ENCODE measurements at places on chromosomes 11 and 22.
A peak's percentile ranks its signal among the peaks of the same experiment; 100 is the strongest.

DNA sequence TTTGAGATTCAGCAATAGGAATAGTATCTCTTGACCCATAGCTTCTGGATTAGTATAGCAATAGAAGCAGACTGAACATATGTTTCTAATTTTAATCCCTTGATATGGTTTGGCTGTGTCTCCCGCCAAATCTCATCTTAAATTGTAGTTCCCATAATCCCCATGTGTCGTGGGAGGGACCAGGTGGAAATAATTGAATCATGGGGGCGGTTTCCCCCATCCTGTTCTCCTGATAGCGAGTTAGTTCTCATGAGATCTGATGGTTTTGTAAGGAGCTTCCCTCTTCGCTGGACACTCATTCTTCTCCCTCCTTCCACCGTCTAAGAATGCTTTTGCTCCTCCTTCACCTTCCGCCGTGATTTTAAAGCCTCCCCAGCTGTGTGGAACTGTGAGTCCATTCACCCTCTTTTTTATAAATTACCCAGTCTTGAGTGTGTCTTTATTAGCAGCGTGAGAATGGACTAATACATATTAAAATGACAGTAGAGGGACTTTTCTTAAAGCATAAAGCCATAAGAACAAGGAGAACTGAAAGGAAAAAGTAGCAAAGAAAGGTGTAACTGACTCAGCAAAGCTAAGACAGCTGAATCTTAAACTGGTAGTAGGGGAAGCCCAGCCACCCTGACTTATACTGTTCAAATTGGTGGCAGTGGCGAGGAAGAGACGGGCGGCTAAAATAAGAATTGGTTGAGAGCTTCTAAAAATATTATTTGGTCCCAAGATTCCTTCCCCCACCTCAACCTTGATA lies 20.3 kb upstream of the SLN start:
- no peak for DNase-seq

- no peak for DNase-seq
Observed at GRCh38 chr11:120132645-120133185, 5.2 kb downstream of the TRIM29 start.

DNA sequence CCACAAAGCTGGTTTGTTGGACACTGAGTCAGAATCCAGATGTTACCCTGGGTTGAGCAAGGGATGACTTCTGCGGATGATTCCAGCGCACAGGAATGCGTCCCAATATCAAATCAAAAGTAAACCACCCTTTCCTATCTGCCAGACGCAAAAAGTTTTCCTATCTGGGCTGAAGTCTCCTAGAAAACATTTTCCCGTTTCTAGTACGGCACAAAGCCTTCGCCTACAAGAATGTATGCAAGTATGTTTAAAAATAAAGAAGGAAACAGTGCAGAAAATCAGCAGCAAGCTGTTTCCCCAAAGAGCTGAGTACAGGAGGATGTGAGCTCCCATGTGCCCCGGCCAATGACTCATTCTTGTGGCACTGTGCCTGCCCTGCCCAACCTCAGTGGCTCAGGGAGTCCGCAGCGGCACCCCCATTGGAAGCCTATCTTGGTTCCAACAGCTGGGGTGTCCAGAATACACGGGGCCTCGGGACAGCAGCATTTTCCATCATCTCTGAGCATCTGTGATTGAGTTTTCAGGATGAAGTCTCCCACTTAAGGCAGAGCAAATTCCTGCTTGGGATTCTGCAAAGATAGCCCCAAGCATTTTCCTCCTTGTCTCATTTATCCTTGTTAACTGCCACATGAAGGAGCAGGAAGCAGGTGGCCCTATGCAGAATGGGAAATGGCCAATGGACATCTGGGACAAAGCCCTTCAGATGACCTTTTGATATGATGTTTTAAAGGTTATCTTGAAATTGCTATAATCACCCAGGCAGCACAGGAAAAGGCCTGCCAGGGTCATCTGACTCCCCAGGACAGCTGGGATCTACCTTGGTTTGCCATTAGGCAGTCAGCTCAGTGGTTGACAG lies 17.5 kb downstream of the KCNJ5 start:
- no peak for DNase-seq

GRCh38 chr11:83119216-83119615 lies 37.7 kb upstream of the PCF11 start:
- DNase-seq: no peak

- DNase-seq: no peak
Observed at GRCh38 chr11:73318501-73319011, 10.5 kb downstream of the ARHGEF17 start.

DNA sequence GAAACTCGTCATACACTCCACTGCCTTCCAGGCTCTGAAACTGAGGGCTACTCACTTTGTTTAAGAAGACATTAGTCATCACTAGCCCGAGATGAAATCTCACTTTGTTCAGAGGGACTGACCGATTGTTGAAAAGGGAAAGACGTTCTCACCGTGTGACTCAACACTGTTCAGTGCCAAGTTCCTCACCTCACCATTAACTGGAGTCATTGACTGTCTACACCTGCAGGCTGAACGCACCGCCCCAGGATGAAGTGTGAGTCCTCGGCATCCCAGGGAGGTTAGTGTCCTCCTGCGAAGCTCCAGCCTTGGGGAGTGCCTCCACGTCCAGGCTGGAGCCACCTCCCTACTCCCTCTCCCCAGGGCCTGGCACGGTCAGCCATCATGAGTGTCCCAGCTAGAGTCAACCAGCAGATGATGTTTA lies 30.4 kb downstream of the FADD start:
- no peak for DNase-seq

GRCh38 chr11:57812634-57813033 lies 51.0 kb downstream of the CTNND1 start:
- DNase-seq: no peak

DNA sequence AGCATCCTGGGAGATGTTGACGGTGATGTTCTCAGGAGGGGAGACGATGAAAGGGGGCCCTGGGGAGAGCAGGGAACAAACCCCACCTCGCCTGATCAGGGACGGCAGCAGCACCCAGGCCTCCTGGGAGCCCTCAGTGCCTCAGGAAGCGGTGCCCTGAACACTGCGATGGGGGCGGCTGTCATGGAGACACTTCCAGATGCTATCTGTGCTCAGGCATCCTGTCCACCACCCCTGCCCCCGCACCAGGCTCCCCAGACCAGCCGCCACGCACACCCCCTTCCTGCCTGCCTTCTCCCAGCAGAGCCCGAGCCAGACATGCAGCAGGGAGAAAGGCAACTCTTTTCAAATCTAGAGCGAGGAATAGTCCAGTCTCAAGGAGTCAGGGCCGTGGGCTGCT lies 20.6 kb downstream of the IGSF9B start:
- DNase-seq: no peak

- DNase-seq: no peak
Observed at GRCh38 chr11:802018-802617, 2.9 kb downstream of the PIDD1 start.

GRCh38 chr22:40240160-40240559 lies 62.4 kb downstream of the TNRC6B start:
- no peak for DNase-seq

DNA sequence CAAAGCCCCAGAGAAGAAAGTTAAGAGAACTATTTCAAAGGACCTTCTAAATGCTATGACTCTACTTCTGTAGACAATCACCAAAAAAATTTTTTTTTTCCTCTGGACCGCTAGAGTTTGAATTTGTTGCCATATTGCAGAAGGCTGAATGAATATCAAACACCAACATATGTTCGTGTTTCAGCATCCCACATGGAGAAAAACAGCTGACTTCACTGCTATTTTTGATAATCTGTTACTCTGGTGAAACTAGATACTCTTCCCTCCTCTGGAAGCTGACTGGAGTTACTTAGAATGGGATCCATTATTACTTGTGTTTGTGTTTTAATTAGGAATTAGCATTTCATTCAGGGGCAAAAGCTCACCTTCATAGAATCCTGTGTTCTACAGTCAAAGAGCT lies 447.0 kb downstream of the AASDHPPT start:
- no peak for DNase-seq

DNA sequence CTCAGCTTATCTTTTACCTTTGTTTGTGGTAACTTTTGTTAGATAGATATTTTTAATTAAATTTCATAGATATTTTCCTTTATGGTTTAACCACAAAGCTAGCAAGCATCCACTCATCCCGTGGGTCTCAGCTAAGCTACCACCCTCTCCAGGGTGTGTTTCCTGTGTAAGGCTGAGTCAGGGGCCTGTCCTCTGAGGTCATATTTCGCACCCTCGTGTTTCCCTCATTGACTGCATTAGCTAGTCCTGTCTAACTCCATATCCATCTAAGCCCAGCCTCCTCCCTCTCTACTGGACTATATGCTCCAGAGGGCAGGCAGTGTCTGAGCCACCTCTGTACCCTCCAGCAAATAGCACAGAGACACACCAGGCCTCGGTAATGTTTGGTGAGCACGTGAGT lies 16.7 kb downstream of the XRRA1 start:
- DNase-seq: no peak

DNA sequence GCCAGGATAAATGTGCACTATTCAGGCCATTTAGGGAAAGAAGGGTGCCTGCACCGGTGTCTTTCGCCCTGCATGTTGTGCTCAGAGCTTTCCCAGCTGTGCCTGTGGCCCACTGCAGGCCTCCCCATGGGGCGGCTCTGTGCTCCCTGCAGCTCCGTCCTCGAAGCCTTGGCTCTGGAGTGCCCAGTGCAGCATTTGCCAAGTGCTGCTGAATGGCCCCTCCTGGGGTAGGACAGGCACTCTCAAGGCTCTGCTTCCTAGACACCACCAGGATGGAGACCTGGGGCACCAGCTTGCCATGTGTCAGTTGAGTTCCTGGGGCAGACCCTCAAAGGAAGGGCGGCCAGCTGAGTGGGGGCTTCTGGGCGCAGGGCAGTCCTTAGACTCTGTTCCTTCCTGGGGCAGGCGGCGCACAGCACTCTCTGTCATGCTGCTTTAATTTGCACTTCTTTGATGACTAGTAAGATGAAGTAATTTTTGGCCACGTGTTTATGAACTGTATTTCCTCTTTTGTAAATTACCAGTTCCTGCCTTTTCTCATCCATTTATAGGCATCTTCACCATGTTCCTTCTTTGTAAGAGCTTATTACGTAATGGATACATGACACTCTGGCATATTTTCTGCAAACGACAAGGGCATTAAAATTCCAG lies 32.1 kb upstream of the GNB1L start:
- no peak for DNase-seq

- DNase-seq: no peak
Observed at GRCh38 chr11:44949160-44950030, 1.3 kb downstream of the TP53I11 start.

DNA sequence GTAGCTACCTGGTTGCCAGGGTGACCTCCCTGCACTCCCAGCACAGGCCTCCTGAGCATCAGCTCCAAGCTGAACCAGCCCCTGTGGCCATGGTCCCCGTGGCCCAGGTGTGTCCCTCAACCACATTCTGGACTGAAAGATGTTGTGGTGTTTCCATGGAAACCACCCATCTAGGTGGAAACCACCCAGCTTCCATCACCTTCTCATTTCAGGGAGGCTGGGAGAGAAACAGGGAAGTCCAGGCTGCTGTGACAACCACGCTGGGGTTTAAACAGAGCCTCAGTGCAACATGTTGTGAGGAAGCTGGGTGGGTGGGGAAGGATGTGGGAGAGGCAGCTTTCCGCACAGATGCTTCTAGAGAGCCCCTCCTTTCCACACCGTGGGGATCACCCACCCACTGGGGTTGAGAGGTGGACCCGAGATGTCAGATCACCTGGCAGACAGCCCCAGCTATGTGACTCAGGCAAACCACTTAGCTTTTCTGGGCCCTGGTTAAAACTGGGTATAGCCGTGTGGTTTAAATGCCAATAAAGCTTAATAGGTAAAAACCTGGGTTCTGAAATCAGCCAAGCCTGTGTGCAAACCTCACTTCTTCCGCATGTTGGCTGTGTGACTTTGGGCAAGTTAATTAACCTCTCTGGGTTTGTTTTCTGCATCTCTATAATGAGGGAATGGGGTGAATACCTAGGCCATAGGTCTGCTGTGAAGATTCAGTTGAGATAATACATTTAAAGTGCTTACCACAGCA lies 46.4 kb downstream of the CD82 start:
- peak; percentile 56 for DNase-seq

GRCh38 chr11:100403816-100404215 lies 283.3 kb upstream of the ARHGAP42 start:
- no peak for DNase-seq

GRCh38 chr11:118396097-118396501 lies 5.3 kb upstream of the ATP5MG start:
- no peak for DNase-seq

DNA sequence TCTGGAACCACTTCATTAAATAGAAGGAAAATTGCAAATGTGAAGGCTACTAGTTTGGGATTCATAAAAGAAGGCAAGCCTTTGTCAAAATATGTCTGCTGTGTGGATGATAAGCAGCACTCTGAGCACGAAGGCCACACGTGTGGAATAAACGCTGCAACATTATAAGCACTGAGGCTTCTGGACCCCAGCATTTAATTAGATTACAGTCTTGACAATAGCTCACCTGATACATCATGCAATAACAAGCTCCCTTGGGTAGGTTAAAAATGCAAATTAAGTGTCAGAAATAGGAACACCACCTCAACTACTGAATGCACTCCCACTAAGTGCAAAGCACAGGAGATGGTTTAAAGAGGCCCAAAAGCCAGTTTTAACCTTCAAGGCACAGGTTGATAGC lies 179.3 kb downstream of the LARGE1 start:
- DNase-seq: no peak

- no peak for DNase-seq
Observed at GRCh38 chr11:132125988-132126871, 755.8 kb downstream of the NTM start.

DNA sequence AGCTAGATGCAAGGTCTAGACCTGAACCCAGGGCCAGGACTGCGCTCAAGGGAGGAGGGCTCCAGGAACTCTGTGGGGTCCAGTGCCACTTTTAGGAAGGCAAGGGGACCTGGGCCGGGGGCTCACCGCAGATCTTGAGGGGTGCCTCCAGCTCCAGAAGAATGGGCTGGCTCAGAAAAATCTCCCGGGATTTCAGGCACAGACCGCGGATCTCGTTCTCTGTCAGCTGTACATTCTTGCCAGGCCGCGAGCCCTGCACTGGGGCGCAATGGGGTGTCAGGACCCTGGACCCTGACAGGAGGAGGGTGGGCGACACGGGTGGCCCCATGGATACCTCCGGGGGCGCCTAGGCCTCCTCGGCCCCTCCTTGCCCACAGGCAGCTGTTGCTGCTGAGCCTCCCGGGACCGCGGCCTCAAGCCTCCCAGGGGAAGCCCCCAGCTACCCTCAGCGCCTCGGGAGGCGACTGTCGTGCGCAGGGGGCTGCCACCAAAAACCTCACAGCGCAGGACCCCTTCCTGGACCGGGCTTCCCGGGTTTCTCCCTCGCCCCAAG lies 640 bp downstream of the PPP1CA start:
- DNase-seq: no peak

DNA sequence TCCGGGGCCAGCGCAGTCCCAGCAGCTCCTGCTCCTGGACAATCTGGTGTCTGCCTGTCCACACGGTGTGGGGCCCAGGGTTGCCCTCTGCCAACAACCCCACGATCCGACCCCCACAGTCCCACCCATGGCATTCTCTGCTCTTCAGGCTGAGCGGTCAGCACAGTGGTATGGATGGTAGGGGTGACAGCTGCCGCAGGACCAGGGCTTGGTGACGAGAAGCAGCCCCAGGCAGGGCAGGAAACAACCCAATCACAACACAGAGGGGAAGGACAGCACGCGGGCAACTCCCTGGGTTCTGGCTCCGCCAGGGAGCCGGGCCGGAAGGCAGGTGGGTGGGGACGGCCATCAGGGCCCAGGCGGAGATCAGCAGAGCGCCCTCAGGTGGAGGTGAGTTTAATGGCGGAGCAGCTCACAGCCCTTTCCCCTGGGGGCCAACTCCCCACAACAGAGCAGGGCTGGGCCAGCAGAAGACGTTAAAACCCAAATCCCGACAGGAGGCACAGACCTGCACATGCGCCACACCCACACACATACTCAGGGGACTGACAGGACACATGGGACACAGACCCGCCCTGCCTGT lies 5.3 kb upstream of the CHADL start:
- no peak for DNase-seq
